ENCODE measurements at places on chromosomes 6 and 20.

GRCh38 chr20:7637184-7637583, 303.1 kb downstream of the HAO1 start:
- DNase-seq = no peak

DNA sequence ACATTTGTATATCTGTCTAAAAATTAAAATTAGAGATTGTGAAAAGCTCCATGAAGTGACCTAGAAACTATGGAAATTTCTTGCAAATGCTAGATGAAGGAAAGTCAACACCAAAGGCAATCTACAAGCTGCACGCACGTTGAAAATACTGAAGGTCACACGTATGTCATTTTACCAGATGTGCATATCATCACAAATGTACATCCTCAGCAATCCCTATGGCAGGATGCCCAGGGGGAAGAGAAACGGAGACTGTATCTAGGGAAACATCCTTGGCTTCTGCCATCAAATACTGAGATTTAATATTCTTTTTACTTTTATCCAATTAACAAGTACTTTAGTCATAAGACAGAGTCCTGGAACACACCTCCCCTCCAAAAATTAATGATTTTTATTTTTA, 672.0 kb downstream of the RNF144B start:
- no peak for DNase-seq

- DNase-seq = no peak
Measured at GRCh38 chr6:10478187-10479040, 42.7 kb upstream of the GCNT2 start.

- no peak for DNase-seq
Measured at GRCh38 chr6:6699741-6700367, 111.3 kb downstream of the LY86 start.

- DNase-seq = no peak
Measured at GRCh38 chr20:14525426-14525825, 188.0 kb upstream of the FLRT3 start.

Measured in activated naive CD4-positive, alpha-beta T cell (primary cell).